ENCODE measurements at places on chromosomes 5 and 9. TPM values are rescaled to one million over a fixed set of nuclear protein-coding genes. Genes with fewer than 3 reads are reported as not detected.
A peak's percentile ranks its signal among the peaks of the same experiment; 100 is the strongest.

The AGXT2 gene
- total RNA-seq: not detected

The TRAPPC13 gene
- 17.0 TPM for total RNA-seq

The PCDHGC3 gene
- total RNA-seq: 0.21 TPM

- no peak overlapping the region for H3K27ac ChIP-seq
- DNase-seq: no peak
- H3K4me3 ChIP-seq: no peak overlapping the region
These were observed 36.2 kb upstream of the OR2S2 start for GRCh38 chr9:35993976-35994720.

DNA sequence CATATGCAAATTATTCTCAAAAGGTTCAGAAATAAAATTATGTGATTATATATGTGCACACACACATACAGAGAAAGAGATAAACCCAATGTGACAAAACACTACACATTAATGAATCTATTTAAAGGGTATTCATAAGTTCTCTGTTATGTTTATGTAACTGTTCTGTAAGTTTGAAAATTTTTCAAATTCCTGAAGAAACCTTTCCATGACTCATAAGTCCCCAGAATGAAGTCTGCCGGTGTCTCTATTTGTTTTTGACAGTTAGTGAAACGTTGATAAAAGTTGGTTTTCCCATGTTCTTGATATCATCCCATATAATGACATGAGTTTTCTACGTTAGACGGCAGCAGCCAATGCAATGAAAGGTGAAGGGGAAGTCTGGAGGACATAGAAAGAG is 199.5 kb upstream of the PUM3 start:
- H3K36me3 ChIP-seq: no peaks in the 10 kb centered on the region
- no peak for DNase-seq
- H3K4me3 ChIP-seq: no peak overlapping the region
- H3K27me3 ChIP-seq: peaks cover 2% of the 10 kb centered on the region

- peak overlapping the region; percentile 54 for H3K27ac ChIP-seq
- no peaks in the 10 kb centered on the region for H3K27me3 ChIP-seq
- no peak for DNase-seq
- peaks cover 66% of the 10 kb centered on the region for H3K36me3 ChIP-seq
- H3K4me1 ChIP-seq: peaks cover 43% of the 10 kb centered on the region
These were observed 38.9 kb upstream of the STX17 start for GRCh38 chr9:99867536-99867935.

DNA sequence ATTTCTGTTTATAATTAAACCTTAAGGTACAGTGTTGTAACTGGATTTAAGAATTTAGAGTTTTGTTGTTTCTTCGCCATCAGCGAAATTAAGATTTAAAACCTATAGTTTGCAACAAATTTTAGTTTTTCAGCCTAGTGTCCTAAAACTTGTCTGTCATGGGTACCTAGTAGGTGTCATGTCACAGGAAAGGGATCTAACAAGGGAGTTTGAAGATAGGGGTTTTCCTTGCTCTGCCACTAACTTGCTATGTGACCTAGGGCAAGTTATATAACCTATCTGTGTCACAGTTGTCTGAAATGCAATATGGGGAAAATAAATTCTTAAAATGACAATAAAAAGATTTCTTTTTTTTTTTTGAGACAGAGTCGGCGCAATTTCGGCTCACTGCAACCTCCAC is 9.2 kb upstream of the ABL1 start:
- H3K27me3 ChIP-seq: no peaks in the 10 kb centered on the region
- no peak overlapping the region for H3K4me3 ChIP-seq

The RNF208 gene
- 10.1 TPM for total RNA-seq

The SLC34A3 gene
- total RNA-seq: not detected

The PRELID2 gene
- 5.6 TPM for total RNA-seq

DNA sequence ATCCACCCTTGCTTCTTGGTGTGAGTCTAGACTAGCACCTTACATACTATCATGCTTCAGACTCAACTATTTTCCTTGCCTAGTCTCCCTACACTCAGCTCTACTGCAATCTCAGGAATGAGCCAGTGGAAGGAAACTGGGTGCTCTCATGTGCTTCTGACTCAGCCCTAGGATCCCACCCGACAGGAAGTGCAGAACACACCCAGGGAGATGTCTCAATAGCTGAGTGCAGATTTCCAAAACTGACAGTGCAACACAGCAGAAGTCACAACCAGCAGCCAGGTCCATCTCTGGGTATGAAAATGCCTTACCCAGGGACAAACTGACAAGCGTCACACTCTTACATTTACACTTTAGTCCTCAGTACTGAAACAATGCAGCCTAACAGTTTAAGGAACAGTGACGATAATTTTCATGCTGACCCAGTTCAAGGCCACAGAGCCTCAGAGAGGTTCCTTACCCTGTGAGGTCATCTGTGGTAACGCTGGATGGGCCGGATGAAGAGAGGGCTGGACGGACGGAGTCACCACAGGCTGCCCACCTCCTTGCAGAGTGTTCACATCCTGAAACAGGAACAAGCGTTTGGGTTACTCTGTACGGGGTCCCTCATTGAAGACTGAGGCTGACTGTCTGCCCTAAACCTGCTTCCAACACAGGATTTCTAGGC is 33.0 kb downstream of the FKBP15 start:
- H3K36me3 ChIP-seq: peaks cover 79% of the 10 kb centered on the region
- no peak overlapping the region for H3K27ac ChIP-seq
- DNase-seq: no peak
- peaks cover 4% of the 10 kb centered on the region for H3K4me1 ChIP-seq
- H3K4me3 ChIP-seq: no peak overlapping the region

DNA sequence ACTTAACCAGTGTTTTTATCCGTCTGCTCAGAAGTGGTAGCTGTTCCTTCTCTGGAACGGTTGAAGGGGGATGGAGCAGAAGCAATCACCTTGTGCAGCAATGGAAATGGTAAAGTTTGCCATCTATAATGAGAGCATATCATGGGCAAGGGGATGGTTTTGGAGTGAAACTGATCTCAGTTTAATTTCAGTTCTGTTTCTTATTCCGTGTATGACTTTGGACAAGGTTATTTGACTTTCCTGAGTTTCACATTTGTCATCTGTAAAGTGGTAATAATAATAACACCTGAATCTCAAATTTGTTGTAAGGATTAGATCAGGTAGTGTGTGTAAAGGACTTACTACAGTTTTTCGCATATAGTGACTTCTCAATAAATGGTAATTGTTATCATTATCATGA is 106.1 kb downstream of the PCSK1 start:
- no peak overlapping the region for H3K4me3 ChIP-seq
- no peak for DNase-seq
- H3K4me1 ChIP-seq: peaks cover 4% of the 10 kb centered on the region
- no peak overlapping the region for H3K27ac ChIP-seq
- H3K27me3 ChIP-seq: peaks cover 38% of the 10 kb centered on the region

DNA sequence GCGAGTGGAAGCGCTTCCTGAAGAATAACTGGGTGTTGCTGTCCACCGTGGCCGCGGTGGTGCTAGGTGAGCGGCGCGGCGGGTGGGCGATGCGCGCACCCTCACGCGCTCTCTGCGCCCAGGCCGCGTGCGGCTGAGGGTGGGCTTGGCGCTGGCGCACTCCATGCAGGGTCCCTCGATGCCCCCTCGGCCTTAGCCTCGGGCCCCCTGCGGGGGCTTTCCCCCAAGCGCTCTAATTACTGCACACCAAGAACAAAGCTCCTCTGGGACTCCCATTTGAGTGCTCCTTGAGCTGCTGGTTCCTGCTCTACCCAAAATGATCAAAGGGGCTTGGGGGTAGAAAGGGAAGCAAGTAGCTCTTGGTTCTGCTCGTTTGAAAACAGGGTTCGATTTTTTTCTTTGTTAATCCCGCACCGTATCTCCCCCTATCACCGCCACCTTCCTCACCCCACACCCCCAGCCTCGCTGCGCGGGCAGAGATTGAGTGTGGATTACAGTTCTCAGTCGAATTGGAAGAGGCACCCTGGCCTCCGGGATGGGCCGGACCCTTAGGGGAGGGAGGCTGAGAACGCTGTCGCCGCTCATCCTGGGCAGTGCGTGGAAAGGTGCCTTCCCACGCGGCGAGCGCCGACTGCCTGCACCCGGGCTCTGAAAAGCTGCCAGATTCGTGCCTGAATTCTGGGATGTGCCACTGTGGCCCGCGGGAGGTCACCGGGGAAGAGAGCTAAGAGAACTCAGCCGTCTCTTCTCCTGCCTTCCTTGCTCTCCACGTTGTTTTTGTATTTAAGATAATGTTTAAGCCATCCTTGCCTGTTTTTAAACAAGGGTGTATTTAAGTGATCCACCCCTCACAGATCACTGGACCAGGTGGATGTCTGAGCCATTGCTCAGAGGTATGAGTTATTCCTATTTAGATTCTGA is 697 bp downstream of the SLC1A1 start:
- no peaks in the 10 kb centered on the region for H3K36me3 ChIP-seq
- H3K27ac ChIP-seq: no peak overlapping the region
- no peak for DNase-seq
- H3K4me3 ChIP-seq: peak overlapping the region; percentile 74
- peaks cover 11% of the 10 kb centered on the region for H3K4me1 ChIP-seq

The SMIM33 gene
- total RNA-seq: 0.23 TPM

The FOXD4 gene
- not detected for total RNA-seq

DNA sequence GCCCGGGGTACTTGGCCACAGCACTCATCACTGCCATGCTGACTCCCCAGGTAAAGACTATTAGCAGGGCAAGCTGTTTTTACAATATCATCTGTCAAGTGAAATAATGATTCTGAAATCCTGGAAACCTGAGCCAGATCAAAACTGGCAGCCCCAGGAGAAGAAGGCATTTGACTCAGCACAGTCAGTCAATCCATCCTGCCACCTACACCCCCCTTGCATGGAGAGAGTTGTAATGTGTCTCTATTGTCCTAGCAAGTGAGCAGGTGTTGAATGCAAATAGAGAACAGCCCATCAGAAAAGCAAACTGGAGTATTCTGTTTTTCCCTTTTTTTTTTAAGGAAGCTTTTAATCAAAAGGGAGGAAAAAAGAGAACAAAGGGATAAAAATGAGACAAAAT is 291.2 kb downstream of the BRINP1 start:
- no peaks in the 10 kb centered on the region for H3K4me1 ChIP-seq
- no peaks in the 10 kb centered on the region for H3K36me3 ChIP-seq
- no peaks in the 10 kb centered on the region for H3K27me3 ChIP-seq
- DNase-seq: no peak
- no peak overlapping the region for H3K27ac ChIP-seq
- H3K4me3 ChIP-seq: no peak overlapping the region

The ROR2 gene
- not detected for total RNA-seq

The GABRA1 gene
- not detected for total RNA-seq

The TAS2R1 gene
- not detected for total RNA-seq

- no peaks in the 10 kb centered on the region for H3K4me1 ChIP-seq
- H3K27ac ChIP-seq: no peak overlapping the region
- H3K27me3 ChIP-seq: peaks cover 3% of the 10 kb centered on the region
- H3K4me3 ChIP-seq: no peak overlapping the region
These were observed 97.8 kb downstream of the MAST4 start for GRCh38 chr5:66694036-66694435.

GRCh38 chr5:37247036-37247435 is 2.1 kb downstream of the CPLANE1 start:
- H3K4me3 ChIP-seq: no peak overlapping the region
- DNase-seq: no peak
- H3K4me1 ChIP-seq: peaks cover 6% of the 10 kb centered on the region
- H3K27me3 ChIP-seq: no peaks in the 10 kb centered on the region
- H3K36me3 ChIP-seq: no peaks in the 10 kb centered on the region

The ZNF883 gene
- total RNA-seq: 0.16 TPM

DNA sequence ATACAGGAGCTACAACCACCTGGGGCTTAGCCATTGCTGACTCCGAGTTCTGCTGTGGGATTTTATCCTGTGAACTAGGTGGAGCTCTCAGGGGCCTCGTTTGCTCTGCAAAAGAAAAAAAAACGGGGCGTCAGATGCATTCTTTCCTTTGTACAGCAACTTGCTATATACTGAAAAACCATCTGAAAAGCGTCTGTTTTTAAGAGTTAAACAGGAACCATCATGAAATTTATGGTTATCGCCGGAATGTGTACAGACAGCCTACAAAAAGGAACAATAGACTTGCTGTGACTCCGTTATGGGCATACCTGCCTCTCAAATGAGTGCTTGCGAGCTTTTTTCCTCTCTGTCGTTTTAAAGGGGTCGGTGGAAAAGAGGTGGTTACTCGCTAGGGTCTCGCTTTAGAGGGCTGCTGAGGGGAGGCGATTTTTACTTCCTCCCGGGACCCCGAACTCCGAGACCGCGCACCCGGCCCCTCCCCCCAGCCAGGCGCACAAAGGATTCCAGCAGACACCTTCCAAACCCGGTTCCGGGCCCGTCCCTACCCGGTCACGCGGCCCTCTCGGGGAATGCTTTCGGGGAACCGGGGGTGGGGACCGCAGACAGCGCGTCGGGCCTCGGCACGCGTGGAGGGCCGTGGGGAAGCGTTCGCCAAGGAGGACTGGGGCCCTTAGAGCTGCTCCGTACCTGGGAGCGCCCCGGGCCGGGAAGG is 826 bp downstream of the PAIP1 start:
- peak overlapping the region; percentile 85 for H3K27ac ChIP-seq
- H3K27me3 ChIP-seq: peaks cover 7% of the 10 kb centered on the region
- peak overlapping the region; percentile 86 for H3K4me3 ChIP-seq
- H3K4me1 ChIP-seq: peaks cover 8% of the 10 kb centered on the region

DNA sequence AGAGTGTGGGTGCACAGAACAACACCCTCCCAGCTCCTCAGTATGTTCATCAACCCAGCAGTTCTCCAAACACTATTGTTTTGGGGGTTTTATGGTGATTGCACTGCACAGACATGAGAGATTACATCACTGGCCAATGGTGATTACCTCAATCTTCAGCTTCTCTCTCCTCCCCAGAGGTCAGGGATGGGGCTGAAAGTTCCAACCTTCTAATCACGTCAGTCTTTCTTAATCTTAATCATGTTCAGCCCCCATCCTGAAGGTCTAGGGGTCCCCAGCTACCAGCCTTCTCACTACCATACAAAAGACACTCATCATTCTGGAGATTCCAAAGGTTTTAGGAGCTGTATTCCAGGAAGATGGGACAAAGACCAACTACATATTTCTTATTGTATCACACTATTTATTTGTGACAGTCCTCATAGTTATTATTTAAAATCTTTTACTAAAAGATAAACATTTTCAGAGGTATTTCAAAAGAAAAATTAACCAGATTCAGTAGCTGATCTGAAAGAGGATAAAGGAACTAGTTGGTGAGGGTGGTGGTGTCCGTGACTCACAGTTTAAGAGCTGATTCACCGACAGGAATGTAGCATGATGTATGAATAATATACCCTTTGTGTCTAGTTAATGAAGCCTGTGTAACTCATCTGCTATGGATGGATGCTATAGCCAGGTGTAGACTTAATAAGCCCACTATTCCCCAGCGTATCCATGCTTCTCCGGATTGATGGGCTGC is 35.6 kb downstream of the RASEF start:
- H3K36me3 ChIP-seq: no peaks in the 10 kb centered on the region
- H3K27me3 ChIP-seq: no peaks in the 10 kb centered on the region
- no peak overlapping the region for H3K27ac ChIP-seq
- no peak overlapping the region for H3K4me3 ChIP-seq

The FOXI1 gene
- not detected for total RNA-seq

DNA sequence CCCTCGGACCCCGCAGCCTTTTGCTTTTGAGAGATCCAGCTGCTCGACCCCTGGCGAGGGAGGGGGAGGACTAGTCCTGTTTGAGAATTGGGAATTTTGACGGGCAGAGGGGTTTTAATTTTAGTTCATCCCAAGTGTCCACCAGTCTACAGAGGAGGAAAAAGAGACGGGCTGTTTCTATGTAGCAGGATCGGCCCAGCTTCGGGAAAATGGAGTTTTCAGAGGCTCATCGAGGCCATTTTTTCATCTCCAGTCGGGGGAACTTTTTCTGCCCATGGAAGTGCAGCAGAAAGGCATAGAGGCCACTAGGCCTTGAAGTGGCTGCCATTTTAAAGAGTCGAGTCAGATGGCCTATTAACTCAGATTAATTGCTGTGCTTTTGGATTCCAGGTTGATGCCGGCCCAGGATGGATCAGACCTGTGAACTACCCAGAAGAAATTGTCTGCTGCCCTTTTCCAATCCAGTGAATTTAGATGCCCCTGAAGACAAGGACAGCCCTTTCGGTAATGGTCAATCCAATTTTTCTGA is 1.2 kb downstream of the NSD1 start:
- peak overlapping the region; percentile 83 for H3K27ac ChIP-seq
- peaks cover 42% of the 10 kb centered on the region for H3K36me3 ChIP-seq
- DNase-seq: no peak
- H3K27me3 ChIP-seq: no peaks in the 10 kb centered on the region

Measured in activated T-helper 2 cell treated with anti-CD3 and anti-CD28 coated beads, Interferon-gamma antibody, Interleukin-2, Interleukin-4, amounts not matched to agents 10 μg/mL and 5 μg/mL and 100 μg/mL, durations not matched to agents 14 hours and 24 hours and 36 hours (primary cell).